Body of pancreas (tissue), 4 donors: ENCODE measurements at places on chromosomes 12 and 14. TPM values are rescaled to one million over a fixed set of nuclear protein-coding genes. Genes with fewer than 3 reads are reported as not detected.

- DNase-seq, result no peak
Measured at GRCh38 chr12:69885658-69886057, 60.6 kb downstream of the MYRFL start.

DNA sequence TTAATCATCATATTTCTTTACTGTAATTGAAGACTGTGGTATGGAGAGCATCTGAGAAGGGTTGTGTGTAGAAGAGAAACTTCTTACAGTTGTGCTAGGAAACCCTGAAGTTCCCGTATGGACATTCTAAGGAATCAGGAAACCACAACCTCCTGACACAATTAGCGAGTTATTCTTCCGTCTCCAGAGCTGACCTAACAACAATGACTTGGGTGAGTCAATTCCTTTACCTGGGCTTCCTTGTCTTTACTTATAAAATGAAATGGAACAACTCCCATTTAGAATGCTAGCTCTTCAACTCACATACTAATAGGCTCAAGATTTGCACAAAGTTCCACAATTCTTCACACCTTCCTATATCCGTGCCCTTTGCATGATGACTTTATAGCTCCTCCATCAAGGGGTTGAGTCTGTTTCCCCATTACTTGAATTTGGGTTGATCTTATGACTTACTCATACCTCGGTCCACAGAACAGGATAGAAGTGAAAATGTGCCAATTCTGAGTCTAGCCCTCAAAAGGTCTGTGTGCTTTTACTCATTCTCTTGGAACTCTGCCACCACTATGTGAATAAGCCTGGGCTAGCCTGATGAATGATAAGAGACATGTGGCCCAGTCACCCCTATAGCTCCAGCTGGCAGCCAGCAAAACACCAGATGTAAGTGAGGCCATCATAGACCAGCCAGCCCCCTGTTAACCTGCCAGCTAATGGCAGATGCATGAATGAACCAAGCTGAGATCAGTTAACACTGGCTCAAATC is 459.4 kb downstream of the ETNK1 start:
- peak; percentile 5 for DNase-seq

- no peak for DNase-seq
Measured at GRCh38 chr12:127656266-127656665, 610.7 kb upstream of the TMEM132C start.

GRCh38 chr12:1065629-1066028 is 74.6 kb downstream of the ERC1 start:
- no peak for DNase-seq

GRCh38 chr14:74142523-74142922 is 57.8 kb downstream of the LIN52 start:
- DNase-seq, result no peak

DNA sequence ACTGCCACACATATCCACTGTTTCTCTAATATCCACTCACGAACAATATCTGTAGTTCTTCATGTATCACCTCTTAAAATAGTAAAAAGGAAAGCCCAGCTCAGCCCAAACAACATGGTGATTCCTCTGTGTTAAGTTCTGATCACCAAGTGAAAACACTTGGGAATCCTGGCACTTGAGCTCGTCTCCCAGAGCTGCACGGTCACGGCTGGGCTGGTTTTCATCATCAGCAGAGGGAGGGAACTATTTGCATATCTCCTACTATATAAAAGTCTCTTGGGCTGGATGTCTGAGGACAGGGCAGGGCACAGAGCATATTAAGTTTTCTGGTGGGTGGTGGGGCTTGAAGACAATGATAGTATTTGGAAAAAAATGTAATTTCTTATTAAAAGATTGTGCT is 870.6 kb downstream of the TMEM121 start:
- DNase-seq, result no peak

- DNase-seq, result peak; percentile 8
Measured at GRCh38 chr14:58663494-58664111, 25.8 kb downstream of the DACT1 start.

The INSM2 gene
- not detected for total RNA-seq

The C14orf180 gene
- not detected for total RNA-seq

The NPFF gene
- total RNA-seq, result not detected

The CCDC38 gene
- not detected for total RNA-seq

The SARNP gene
- total RNA-seq, result 51.7 TPM
